Amygdala (tissue), 56 donors: ENCODE measurements at places on chromosomes 13 and 19.
A peak's percentile ranks its signal among the peaks of the same experiment; 100 is the strongest.

- DNase-seq = no peak
Measured at GRCh38 chr19:9752701-9753443, 15.7 kb downstream of the ZNF846 start.

- no peak for DNase-seq
Measured at GRCh38 chr19:35558400-35559280, 4.8 kb downstream of the ATP4A start.

DNA sequence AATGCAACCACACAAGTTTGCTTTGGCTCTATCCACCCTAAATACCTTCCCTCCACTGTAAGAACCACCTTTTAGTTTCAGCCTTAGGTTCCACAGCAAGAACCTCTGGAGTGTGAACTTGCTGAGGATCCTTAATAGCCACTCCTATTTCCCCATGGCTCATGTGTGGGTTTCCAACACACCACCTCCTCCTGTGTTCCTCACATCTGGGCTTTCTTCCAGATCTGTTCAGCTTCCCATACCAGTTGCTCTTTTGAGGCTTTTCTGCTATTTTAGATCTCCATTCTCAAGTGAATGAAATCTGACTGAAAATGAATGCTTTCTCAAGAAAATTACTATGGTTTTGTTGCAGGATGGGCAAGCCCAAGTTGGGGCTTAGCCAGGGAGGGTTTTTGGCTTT is 104.8 kb upstream of the MIR17HG start:
- DNase-seq = no peak

DNA sequence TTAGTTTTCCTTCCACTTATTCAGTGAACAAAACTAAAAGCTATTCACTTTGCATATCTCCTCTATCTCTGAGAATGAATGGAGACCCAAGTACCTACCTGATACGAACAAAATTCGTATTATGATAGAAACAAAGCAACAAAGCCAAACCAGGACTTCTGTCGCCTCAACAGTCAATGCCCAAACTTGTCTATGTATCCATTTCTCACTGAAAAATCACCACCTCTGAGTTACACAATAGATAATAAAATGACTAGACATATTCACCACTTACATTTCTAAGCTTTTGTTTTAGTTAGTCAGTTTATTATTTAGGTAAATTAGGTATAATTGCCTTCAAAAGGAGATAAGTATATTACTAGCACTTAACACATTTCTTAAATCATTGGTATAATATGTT is 67.7 kb downstream of the CAB39L start:
- no peak for DNase-seq

DNA sequence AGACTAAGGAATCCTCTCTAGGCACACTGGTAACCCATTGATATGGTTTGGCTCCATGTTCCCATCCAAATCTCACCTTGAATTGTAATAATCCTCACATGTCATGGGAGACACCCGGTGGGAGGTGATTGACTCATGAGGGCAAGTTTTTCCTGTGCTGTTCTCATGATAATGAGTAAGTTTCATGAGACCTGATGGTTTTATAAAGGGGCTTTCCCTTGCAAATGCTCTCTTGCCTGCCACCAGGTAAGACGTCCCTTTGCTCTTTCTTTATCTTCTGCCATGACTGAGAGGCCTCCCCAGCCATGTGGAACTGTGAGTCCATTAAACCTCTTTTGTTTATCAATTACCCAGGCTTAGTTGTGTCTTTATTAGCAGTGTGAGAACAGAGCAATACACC is 81.4 kb upstream of the GPC6 start:
- no peak for DNase-seq

DNA sequence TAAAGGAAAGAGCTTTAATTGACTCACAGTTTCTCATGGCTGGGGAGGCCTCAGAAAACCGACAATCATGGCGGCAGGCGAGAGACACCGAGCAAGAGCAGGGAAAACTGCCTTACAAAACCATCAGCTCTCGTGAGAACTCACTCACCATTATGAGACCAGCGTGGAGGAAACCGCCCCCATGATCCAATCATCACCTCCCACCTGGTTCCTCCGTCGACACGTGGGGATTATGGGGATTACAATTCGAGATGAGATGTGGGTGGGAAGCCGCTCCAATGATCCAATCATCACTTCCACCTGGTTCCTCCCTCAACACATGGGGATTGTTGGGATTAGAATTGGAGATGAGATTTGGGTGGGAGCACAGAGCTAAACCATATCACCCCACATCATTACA is 293.9 kb downstream of the ABCC4 start:
- no peak for DNase-seq

- no peak for DNase-seq
Measured at GRCh38 chr19:33627962-33628839, 6.4 kb downstream of the CHST8 start.

DNA sequence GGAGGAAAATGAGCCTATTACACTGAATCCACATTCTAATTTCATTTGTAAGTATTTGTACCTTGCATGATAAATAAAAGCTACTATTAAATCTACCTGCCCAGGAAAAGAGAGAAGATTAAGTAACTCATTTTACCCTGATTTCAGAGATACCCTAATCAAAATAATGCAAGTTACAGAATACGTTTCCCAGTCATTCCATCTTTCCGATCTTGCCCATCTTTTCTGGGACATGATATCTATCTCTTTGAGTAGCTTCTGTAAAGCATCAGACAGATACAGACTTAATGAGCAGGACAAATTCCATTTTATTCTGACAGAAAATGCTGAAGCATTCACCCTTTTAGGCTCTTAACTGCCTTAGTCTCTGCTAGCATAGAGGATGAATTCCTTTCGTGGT is 56.6 kb downstream of the SPRY2 start:
- no peak for DNase-seq

GRCh38 chr19:17570791-17571190 is 15.3 kb downstream of the COLGALT1 start:
- no peak for DNase-seq

DNA sequence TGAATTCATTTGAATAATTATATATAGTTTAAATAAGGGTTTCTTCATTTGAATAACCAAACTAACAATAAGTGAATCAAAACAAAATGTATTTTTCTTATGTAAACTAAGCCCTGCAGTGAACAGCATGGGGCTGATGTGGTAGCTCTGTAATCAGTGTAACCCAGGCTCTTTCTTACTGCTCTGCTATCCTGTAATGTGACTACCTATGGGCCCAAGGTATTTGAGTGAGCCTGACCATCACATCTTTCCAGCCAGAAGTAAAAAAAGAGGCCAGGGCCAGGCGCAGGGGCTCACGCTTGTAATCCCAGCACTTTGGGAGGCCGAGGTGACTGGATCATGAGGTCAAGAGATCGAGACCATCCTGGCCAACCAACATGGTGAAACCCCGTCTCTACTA is 494.6 kb downstream of the DCT start:
- DNase-seq = no peak

- DNase-seq = no peak
Measured at GRCh38 chr19:41671486-41671885, 16.6 kb downstream of the CEACAM7 start.

DNA sequence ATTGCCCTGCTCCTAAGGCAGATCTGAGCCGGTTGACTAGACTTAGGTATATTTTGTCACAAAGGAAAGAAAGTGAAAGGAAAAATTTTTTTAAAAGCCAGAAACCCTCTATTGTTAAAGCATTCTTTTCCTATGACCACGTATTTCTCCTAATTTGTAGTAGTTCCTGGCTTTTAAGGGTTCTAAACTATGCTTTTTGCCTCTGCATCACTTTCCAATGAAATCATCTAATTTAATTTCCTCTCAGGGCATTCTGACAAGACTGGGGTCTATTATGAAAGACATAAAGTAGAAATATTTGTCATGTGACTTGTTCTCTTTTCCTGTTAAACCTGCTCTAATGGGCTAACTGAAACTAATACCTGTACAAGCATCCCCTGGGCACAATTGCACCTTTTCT is 233.0 kb upstream of the PRR20A start:
- no peak for DNase-seq

- DNase-seq = no peak
Measured at GRCh38 chr13:31380715-31381114, 180.9 kb downstream of the B3GLCT start.

DNA sequence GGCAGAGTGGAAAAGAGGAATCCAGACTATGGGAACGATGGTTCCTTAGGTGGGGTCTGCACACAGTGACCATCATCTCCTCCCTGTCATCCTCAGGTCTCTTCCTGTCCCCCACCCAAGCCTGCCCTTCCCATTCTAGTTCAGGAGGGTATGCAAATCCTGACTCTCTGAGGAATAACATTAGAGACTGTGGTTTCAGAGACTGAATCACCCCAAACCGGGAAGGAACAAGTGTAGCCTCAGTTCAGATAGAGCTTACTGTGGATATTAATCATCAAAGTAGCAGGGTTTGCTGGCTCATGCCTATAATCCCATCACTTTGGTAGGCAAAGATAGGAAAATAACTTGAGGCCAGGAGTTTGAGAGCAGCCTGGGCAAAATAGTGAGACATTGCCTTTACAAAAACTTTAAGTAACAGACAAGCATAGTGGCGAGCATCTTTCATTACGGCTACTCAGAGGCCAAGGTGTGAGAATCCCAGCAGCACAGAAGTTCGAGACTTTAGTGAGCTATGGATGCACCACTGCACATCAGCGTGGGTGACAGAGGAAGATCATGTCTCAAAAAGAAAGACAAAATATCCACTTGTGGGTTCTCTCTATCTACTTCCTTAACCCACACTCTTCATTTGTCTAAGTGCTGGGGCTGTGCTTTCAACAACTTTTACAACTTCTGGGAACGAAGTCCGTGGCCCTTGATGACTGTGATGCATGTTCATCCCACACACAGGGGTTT is 19.3 kb upstream of the LGALS13 start:
- DNase-seq = no peak

DNA sequence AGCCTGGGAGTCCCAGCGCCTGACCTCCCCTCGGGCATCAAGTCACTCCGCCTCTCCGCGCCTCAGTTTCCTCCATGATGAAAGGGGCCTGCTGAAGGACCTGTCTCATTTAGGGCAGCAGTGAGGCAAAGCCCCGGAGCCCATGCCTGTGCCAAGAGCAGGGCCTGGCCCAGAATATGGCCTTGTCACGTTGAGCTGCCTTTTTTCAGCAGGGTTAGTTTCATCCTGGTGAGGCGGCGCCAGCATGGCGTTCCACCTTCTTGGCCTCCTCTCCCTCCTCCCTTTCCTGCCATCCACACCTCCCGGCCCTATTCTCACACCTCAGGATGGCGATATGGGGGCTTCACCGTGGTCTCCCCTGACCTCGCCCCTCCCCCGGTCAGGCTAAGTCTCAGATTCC is 30.2 kb downstream of the PAK4 start:
- no peak for DNase-seq

- DNase-seq = no peak
Measured at GRCh38 chr13:27201661-27202060, 30.1 kb upstream of the USP12 start.

DNA sequence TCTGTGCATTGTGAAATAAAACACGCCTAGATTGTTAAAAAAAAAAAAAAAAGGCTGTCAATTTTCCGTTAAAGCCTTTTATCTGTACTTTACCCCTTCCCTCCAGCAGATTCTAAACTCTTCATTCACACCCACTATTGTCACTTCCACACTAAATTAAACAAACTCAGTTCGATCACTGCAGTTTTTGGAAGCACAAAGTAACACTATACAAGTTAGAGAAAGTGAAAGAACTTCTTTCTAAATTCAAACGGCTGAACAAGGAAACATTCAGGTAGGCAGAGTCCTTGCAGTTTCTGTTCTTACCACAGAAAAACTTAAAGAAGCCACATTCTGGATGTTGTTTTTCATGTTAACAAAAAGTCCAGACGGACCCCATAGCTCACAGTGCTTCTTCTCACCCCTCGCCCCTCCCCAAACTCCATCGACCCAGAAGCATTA is 27.5 kb upstream of the UBE2L5 start:
- no peak for DNase-seq

- no peak for DNase-seq
Measured at GRCh38 chr13:47964863-47965262, 36.2 kb downstream of the SUCLA2 start.

DNA sequence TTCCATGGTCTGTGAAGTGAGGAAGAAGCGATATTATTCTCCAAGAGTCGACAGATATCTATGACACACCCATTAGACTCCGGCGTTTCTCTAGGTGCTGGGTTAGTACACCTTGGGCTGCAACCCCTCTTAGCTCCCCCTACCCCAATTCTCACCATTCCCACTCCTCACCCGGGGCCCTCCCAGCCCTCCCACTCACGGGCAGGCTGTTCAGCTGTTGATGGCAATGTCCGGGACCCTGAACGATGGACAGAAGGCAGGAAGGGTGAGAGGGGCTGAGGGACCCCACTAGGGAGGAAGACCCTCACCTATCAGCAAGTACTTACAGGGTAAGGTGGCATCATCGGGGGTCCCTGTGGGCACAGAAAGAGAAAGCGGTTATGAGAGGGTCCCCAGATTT is 9.2 kb downstream of the LGALS4 start:
- DNase-seq = no peak

GRCh38 chr13:43157796-43158195 is 134.4 kb downstream of the DNAJC15 start:
- DNase-seq = no peak

GRCh38 chr19:1845642-1846041 is 2.6 kb downstream of the REXO1 start:
- DNase-seq = no peak

- peak; percentile 33 for DNase-seq
Measured at GRCh38 chr13:74288361-74288911, 154.2 kb upstream of the KLF12 start.

DNA sequence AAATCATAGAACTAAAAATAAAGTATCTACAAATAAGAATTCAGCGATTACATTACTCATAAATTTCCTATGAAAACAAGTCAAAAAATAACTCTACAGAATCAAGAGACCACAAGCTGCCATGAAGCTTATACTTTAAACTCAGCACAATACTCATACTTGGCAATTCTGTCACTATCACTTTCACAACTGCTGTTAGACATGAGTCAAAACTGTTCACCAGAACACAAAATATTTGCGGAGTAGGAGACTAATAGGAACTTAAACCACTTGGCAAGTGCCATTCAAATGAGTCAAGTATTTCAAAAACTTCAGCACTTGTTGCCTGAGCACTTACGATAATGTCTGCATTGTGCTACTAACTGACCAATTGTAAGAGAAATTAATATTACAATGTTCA is 387.8 kb upstream of the GPC6 start:
- DNase-seq = no peak

GRCh38 chr19:12695997-12696365 is 450 bp downstream of the FBXW9 start:
- no peak for DNase-seq

DNA sequence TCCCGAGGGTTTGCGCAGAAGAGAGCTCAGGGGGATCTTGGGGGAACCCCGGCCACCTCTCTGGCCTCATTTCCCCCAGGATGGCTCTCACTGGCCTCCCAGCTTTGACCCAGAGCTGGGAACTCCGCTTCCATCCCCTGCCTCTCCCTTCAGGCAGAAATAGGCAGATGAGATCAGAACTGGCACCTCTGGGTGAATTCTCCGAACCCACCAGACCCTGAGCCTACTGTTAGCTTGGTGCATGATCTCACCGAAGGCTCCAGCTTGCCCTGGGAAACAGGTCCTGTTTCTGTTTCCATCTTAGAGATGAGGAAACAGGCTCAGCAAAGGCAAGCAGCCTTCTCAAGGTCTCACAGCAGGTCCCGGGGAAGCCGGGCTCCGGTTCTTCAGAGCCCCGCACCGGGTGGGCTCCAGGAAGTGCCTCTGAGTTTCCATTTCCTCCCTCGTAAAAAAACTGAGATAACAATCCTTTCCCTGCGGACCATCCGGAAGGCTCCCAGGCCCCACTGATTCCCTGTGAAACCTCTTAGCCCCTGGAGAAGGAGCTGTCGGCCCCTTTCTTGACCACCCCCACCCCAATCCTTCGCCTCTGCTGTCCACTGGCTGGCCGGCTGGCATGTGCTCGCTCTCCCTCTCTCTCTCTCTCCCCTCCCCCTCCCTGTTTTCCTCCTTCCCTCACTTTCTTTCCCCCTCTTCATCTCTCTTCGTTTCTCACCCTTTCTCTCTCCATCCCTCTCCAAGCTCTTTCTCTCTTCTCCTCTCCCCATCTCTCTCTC is 2.1 kb downstream of the NECTIN2 start:
- DNase-seq = no peak
